A549 treated with Mapracorat at 1 μM for 4 hours (cell line): ENCODE measurements at places on chromosomes 5 and 9. TPM values are rescaled to one million over a fixed set of nuclear protein-coding genes. Genes with fewer than 3 reads are reported as not detected.

Gene PPIC
- total RNA-seq, result 15.4 to 17.9 TPM (median 16.3 TPM) in 5 replicates

Gene MYOT
- total RNA-seq, result not detected in 5 replicates

Gene FGFR4
- total RNA-seq, result 15.1 to 25.5 TPM (median 22.5 TPM) in 5 replicates

Gene VLDLR
- total RNA-seq, result 15.6 to 20.1 TPM (median 19.0 TPM) in 5 replicates

Gene MOCS2
- 27.9 to 34.8 TPM (median 31.6 TPM) in 5 replicates for total RNA-seq

Gene UGT3A2
- total RNA-seq, result not detected in 5 replicates

Gene MLANA
- total RNA-seq, result not detected in 5 replicates

Gene HMGCS1
- 52.0 to 66.5 TPM (median 56.2 TPM) in 5 replicates for total RNA-seq

Gene ESM1
- total RNA-seq, result not detected in 5 replicates

Gene RASEF
- total RNA-seq, result 6.0 to 8.1 TPM (median 7.4 TPM) in 5 replicates

Gene PHF19
- 93.1 to 135 TPM (median 123 TPM) in 5 replicates for total RNA-seq

Gene ENTPD2
- 2.2 to 2.9 TPM (median 2.4 TPM) in 5 replicates for total RNA-seq

Gene MYO10
- 36.8 to 42.5 TPM (median 37.3 TPM) in 5 replicates for total RNA-seq

Gene SARDH
- 0.07 to 0.19 TPM (median 0.08 TPM) in 4 of 5 replicates, not detected in the other for total RNA-seq

Gene TMEM215
- total RNA-seq, result 0.04 TPM in 1 of 5 replicates, not detected in the others

Gene PCDHGA12
- 0.02 TPM in 1 of 5 replicates, not detected in the others for total RNA-seq

Gene FGF10
- total RNA-seq, result not detected in 5 replicates

Gene OMD
- total RNA-seq, result not detected in 5 replicates

Gene ZMAT2
- 80.7 to 116 TPM (median 88.0 TPM) in 5 replicates for total RNA-seq

Gene LURAP1L
- 20.8 to 29.7 TPM (median 27.5 TPM) in 5 replicates for total RNA-seq

Gene OTULINL
- total RNA-seq, result 14.1 to 20.7 TPM (median 18.5 TPM) in 5 replicates

Gene CD180
- total RNA-seq, result not detected in 5 replicates

Gene IRX2
- 1.3 to 2.2 TPM (median 2.0 TPM) in 5 replicates for total RNA-seq

Gene NSG2
- not detected in 5 replicates for total RNA-seq

Gene NR2F1-AS1
- 1.9 to 4.7 TPM (median 3.7 TPM) in 5 replicates for total RNA-seq

Gene ABCA1
- total RNA-seq, result 3.3 to 4.8 TPM (median 3.4 TPM) in 5 replicates

Gene RANBP17
- 2.0 to 2.9 TPM (median 2.4 TPM) in 5 replicates for total RNA-seq

Gene ABHD17B
- total RNA-seq, result 11.5 to 17.7 TPM (median 16.6 TPM) in 5 replicates

Gene CCDC152
- not detected in 5 replicates for total RNA-seq

Gene PRLR
- total RNA-seq, result 0.02 to 0.28 TPM (median 0.09 TPM) in 4 of 5 replicates, not detected in the other

Gene C1QTNF2
- total RNA-seq, result 0.08 to 0.17 TPM (median 0.13 TPM) in 4 of 5 replicates, not detected in the other

Gene DCAF12
- total RNA-seq, result 34.1 to 42.4 TPM (median 39.2 TPM) in 5 replicates

Gene ZNF658
- total RNA-seq, result 1.6 to 2.3 TPM (median 2.0 TPM) in 5 replicates

Gene FOXD1
- total RNA-seq, result 12.2 to 20.7 TPM (median 19.0 TPM) in 5 replicates

Gene EIF4E1B
- not detected in 5 replicates for total RNA-seq

Gene SLC36A3
- total RNA-seq, result not detected in 5 replicates

Gene ADAMTS19
- not detected in 5 replicates for total RNA-seq

Gene PLAC8L1
- not detected in 5 replicates for total RNA-seq

Gene PLEKHG4B
- total RNA-seq, result 0.88 to 1.7 TPM (median 1.4 TPM) in 5 replicates

Gene ARID3C
- 0.09 to 0.39 TPM (median 0.17 TPM) in 5 replicates for total RNA-seq

Gene PCDHA9
- total RNA-seq, result 0.02 TPM in 1 of 5 replicates, not detected in the others

Gene SIGMAR1
- 161 to 195 TPM (median 192 TPM) in 5 replicates for total RNA-seq

Gene PPP6C
- total RNA-seq, result 23.2 to 27.6 TPM (median 26.6 TPM) in 5 replicates

Gene LPAR1
- total RNA-seq, result 19.9 to 22.0 TPM (median 21.4 TPM) in 5 replicates

Gene FAT2
- total RNA-seq, result 0.04 TPM in 1 of 5 replicates, not detected in the others

Gene CFAP90
- 0.30 to 0.68 TPM (median 0.57 TPM) in 5 replicates for total RNA-seq

Gene RETREG1
- 1.6 to 3.7 TPM (median 3.3 TPM) in 5 replicates for total RNA-seq

Gene ADAMTS6
- total RNA-seq, result 0.01 to 0.10 TPM (median 0.06 TPM) in 4 of 5 replicates, not detected in the other

Gene FCN2
- total RNA-seq, result not detected in 5 replicates
